ENCODE measurements at places on chromosomes 12 and 14.

DNA sequence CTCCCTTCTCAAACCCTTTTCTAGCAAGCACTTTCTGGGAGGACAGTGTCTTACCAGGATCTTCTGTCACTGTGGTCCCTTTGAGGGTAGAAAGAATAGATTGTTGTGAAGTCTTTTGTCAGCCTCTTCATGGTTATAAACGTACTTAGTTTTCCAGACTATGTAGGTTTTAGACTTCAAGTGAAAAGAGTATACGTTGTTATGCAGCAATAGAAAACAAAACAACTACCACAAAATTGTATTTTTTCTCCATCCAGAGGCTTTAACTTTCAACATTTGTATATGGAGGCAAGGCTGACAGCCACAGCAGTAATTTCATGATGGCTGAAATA, 23.7 kb downstream of the PRKCH start:
- no peak for DNase-seq

DNA sequence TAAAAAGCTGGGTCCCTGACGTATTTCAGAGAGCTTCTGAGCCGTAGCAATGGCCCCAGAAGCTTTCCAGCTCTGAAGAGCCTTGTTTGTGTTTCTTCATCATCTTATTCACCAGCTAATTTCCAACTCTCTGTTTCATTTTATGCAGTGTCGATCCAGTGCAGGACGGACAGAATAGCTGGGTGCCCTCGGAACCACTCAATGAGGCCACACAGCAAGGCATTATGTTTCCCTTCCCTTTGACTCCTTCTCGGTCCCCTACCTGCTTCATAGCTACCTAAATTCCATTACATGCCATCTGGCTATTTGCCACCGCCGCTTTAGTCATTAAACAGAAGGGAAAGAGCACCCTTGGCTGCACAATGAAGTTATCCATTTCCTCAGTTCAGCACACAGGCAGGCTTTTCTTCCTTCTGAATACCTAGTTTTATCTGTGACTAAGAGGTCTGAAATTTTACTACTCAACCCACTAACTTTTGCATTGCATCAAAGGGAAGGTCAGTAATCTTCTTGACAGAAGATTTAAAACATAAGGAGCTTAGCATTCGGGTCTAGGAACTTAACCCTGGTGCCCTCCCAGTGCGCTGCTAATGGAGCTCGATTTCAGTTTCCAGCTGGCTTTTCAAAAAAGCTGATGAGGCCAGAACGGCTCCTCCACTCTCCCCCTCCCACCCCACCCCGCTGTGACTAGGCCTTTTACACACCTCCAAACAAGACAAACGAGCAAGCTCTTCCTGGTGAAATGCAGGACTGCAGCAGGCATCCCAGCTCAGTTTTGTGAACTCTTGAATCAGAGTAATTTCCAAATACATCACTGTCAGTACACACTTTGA, 176.8 kb downstream of the GXYLT1 start:
- peak; percentile 60 for DNase-seq

- no peak for DNase-seq
Observed at GRCh38 chr12:88834226-88834625, 254.0 kb upstream of the KITLG start.

- DNase-seq, result no peak
Observed at GRCh38 chr12:66014818-66015217, 115.7 kb downstream of the LLPH start.

DNA sequence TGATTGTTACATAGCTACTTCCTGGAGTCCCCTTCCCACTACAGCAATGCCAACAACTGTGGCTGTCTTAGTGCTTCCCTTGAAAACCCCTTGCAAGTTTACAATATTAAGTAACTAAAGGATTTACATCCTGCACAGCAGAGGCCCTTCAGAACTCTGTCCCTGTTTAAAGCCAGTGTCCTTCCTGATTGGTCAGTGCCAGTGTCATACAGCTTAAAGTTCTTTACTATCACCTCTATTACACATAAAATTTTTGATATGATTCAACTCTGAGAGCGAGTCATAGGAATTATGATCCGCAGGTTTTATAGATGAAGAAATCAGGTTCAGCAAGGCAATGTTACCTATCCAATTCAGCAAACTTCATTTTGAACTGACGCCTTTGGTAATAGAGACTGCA, 91.4 kb upstream of the ALX1 start:
- DNase-seq, result no peak

DNA sequence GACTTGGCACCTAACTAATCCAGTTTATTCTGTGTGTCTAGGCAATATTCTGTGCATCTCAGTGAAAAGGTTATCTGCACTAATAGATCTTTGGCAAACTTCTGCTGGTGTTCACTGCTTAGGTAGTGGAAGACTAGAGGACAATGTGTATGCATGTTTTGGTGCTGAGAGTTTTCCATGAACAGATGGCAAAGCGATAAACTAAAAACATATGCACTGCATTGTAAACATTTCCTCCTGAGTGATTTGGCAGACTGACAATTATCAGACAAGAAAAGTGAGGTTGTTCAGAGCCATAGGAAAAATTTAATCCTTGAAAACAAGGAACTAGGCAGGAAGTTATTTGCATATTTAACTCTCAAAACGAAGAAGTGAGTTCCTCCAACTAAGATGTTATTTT, 400.4 kb downstream of the ATP23 start:
- DNase-seq, result peak; percentile 74

GRCh38 chr12:1528791-1529190, 65.6 kb downstream of the FBXL14 start:
- no peak for DNase-seq

- DNase-seq, result no peak
Observed at GRCh38 chr12:53219956-53220693, 11.9 kb downstream of the RARG start.

- no peak for DNase-seq
Observed at GRCh38 chr14:65821224-65821753, 408.8 kb downstream of the FUT8 start.

- no peak for DNase-seq
Observed at GRCh38 chr12:79934281-79935020, 446 bp downstream of the PPP1R12A start.

GRCh38 chr12:89568484-89568883, 42.6 kb upstream of the POC1B start:
- DNase-seq, result no peak

GRCh38 chr14:39232554-39233415, 930 bp upstream of the MIA2 start:
- peak; percentile 64 for DNase-seq

DNA sequence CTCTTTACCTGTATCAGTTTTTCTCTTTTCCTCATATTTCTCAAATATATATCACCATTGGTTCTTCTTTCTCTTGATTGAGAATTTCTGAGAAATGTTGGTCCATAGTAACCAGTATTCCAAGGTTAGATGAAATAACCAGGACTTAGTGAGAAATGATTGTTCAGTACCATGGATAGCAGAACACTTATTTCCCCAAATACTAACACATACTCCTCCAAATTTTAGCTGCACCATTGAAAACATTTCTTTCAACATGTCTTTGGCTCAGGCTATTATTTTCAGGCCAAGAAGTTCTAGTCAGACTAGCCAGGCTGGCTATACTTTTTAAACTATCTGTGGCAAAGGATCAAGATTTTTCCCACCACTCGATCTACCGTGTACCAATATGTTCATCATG, 113.3 kb downstream of the PTPRO start:
- no peak for DNase-seq

GRCh38 chr12:114858388-114859146, 174.6 kb upstream of the TBX3 start:
- no peak for DNase-seq

DNA sequence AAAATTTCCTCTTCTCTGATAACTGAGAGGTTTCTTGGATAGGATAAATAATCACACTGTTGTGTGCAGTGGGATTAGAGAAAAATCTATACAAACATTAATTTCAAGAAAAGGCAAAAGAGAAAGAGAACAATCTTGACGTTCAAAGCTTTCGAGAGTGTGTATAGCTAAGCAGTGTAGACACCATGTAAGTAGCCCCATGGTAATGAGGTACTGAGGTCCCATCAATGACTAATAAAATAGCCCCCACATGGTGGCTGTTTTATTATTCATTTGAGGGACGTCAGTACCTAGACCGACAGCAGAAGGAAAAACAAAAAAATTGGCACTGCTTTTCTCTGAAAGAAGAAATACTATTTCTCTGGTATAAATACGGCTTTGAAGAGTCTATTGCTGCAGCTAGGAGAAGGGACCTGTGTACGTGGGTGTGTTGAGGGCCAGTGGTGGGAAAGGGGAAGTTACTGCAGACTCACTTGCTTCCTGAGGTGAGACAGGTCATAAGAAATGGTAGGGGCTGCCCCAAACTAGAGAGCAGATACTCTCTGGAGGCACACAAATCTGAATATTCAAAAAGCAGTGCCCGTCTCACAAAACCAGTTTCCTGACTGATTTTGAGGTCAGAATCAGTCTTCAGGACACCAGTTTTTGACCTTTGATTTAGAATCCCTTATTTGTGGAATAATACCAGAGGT, 339.8 kb downstream of the EMP1 start:
- no peak for DNase-seq

GRCh38 chr12:7060353-7060954, at the start of gene C1S:
C1S (plus strand) TSS chr12:7060718; CDS start chr12:7061913, 1,195 bp downstream.
- DNase-seq, result peak; percentile 88
